ENCODE measurements at places on chromosomes 5 and 9. TPM values are rescaled to one million over a fixed set of nuclear protein-coding genes. Genes with fewer than 3 reads are reported as not detected.

DNA sequence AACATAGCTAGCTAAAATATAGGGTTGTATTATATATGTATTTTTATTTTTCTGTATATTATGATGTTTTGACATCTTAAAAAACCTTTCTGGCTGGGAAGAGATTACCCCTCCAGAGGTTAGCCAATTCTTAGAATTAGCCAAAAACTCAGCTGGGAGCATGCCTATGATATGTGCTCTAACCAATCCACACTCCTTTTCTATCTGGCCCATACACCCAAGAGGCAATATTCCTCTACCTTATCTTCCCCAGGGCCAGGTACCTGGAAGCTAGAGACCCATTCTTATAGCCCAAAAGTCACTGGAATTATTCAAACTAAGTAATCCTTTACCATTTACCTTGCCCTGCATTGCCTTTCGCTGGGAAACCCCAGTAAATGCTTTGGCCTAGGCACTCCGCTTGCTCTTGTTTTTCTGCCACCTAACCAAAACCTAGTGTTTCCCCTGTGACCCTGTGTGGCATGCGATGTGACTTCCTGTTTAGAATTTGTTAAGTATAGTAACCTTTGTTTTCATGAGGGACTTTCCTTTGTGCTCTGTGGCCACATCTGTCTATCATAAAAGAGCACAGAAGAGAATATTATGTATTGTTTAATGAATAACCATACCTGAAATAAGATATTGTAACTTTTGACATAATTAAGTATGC lies 37.4 kb downstream of the CSNK1G3 start:
- no peak for DNase-seq

GRCh38 chr5:96973532-96974401 lies 37.9 kb downstream of the LNPEP start:
- DNase-seq, result no peak

Gene SOWAHA
- total RNA-seq, result not detected

DNA sequence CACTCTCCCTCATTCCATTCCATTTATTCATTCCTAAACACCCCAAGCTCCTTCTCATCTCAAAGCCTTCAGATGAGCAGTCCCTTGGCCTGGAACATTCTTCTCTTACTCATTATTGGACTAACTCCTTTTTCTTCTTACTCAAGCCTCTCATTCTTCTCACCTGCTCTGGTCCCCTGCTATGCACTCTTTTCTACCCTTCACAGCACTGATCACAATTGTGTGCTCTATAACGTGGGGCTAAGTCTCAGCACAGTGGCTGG lies 212.4 kb downstream of the MAPKAP1 start:
- no peak for DNase-seq

- DNase-seq, result no peak
Observed at GRCh38 chr5:133457439-133458355, 154.6 kb downstream of the FSTL4 start.

DNA sequence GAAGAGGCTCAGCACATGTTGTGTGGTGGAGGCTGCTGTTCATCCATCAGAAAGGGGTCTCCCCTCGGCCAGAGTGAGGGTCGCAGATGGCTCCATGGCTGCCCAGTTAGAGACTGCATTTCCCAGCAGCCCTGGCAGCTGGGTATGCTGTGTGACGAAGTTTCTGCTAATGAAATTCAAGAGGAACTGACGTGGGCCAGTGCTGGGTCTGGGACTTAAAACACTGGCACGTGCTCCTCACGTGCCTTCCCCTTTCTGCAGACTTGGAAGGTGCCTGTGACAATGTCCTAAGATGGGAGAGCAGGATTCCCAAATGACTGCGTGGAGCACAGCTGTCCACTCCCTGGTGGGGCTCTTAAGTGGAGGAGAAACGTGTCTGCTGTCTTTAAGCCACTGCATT lies 114.5 kb upstream of the RAPGEF1 start:
- DNase-seq, result no peak

- no peak for DNase-seq
Observed at GRCh38 chr5:172544371-172545095, 90.2 kb upstream of the SH3PXD2B start.

GRCh38 chr9:35856882-35857281 lies 13.3 kb downstream of the OR13J1 start:
- no peak for DNase-seq

Gene DNM1
- 2.0 TPM for total RNA-seq

DNA sequence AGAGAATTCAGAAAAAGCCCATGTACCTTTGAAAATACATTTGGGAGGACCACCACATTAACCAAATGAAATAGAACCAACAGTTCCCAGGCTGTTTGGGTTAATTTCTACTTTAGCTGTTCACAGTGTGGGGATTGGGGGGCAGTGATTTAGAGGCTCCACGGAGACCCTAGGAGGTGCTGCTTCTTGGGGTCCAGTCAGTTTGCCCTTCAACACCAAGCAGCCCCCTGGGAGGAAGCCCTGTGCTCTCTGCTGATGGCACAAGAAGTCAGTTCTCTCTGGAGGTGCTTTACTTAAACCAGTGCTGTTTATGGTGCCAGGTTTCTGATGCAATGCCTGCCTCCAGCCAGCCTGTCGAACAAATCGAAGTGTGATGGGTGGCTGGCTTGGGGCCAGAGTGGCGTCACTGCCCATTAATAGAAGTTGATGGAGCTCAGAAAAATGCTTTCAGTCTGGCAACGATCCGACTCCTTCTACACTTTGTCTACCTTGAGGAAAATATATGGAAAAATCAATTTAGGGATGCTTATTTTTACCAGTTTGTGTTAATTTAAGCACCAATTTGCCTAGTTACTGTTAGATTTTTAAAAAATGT lies 134.0 kb downstream of the SNX18 start:
- peak; percentile 96 for DNase-seq

Gene CNTNAP3B
- 8.2 TPM for total RNA-seq

- DNase-seq, result peak; percentile 51
Observed at GRCh38 chr5:6632324-6632887, 438 bp downstream of the NSUN2 start.

GRCh38 chr9:98401140-98402018 lies 145.9 kb upstream of the TBC1D2 start:
- DNase-seq, result no peak

- DNase-seq, result no peak
Observed at GRCh38 chr9:9556865-9557803, 1055.7 kb downstream of the PTPRD start.

DNA sequence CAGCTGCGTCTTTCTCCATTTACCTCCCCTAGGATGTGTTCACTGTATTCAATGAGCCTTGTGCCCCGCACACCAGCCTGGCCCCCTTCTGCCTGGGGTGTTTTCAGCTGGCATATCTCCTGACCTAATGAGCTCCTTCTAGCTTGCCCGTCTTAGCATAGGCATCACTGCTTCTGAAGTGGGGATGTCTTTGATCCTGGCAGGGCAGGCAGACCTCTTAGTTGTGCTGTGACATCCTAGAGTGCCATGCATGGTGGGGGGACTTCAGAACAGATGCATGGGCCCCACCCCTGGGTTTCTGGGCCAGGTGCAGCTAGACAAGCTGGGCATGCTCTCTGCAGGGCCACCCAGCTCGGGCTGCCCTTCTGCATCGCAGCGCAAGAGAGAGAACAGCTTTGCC lies 172.7 kb downstream of the GADD45G start:
- DNase-seq, result no peak

GRCh38 chr9:93235300-93235960 lies 51.5 kb downstream of the WNK2 start:
- DNase-seq, result no peak

- no peak for DNase-seq
Observed at GRCh38 chr9:10055886-10056395, 556.9 kb downstream of the PTPRD start.

GRCh38 chr9:136936645-136937170 lies 7.8 kb downstream of the FBXW5 start:
- DNase-seq, result no peak

Gene NPR2
- 10.0 TPM for total RNA-seq

Gene FOXD4L5
- total RNA-seq, result 0.52 TPM

- DNase-seq, result no peak
Observed at GRCh38 chr9:135186248-135187164, 99.0 kb downstream of the OLFM1 start.

Gene CDC20B
- not detected for total RNA-seq

Gene LURAP1L
- total RNA-seq, result 59.2 TPM

DNA sequence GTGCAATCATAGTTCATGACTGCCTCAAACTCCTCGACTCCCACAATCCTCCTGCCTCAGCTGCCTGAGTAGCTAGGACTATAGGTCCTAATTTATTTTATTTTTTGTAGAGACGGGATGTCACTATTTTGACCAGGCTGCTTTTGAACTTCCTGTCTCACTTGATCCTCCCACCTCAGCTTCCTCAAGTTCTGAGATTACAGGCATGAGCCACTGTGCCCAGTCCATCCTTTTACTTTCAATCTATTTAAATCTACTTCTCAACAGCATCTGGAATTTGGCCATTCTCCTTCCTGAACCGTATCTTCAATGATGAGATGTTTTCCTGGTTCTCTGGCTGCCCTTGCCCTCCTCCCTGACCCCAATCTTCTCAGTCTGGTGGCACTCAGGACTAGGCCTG lies 12.2 kb upstream of the GRIN1 start:
- no peak for DNase-seq

DNA sequence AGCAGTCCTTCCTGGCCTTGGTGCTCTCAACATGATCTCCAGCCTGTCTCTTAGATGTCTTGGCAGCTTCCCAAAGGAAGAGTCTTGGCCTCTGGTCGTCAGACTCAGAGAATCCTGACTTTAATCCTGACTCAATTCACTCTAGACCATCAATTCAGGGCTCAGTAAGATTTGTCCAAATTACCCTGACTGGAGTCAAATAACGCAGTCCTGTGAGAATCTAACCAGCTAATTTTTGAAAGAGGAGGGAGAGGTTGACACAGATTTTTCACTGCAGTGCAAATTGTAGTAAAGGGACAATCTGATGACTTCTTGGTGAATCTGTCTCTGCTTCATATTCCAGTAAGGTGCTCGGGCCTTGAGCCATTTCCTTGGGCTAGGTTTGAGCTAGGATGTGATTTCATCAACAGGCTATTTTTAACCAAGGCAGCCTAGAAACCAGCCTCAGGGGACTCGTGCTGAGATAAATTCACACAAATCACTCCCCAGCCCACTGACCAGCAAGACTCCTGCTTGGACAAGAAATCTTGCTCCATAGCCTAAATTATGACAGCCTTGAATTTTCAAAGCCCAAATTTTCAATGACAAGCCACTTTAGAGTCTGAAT lies 257.4 kb downstream of the ENC1 start:
- DNase-seq, result peak; percentile 73

DNA sequence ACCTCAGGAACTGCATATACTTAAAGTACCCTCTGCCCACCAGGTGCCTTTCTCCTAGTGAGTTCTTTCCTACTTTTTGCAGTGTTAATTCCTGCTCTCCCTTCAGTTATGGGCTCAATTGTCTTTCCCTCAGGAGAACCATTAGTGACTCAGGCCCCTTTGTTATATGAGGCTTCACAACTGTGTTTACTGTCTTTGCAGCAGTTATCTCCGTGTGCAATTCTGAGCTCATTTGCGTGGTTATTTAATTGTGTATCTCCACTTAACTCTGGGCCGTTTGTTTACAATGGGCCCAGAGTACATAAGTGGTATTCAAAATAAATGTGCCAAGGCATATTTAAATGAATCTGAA lies 9.6 kb downstream of the FBXO38 start:
- DNase-seq, result no peak

Gene SLC27A4
- total RNA-seq, result 18.8 TPM

GRCh38 chr5:94691949-94692348 lies 73.5 kb downstream of the SLF1 start:
- DNase-seq, result peak; percentile 89

GRCh38 chr5:174177976-174178605 lies 132.6 kb downstream of the NSG2 start:
- DNase-seq, result no peak

- DNase-seq, result peak; percentile 88
Observed at GRCh38 chr5:125559296-125559695, 812.9 kb upstream of the ZNF608 start.

GRCh38 chr5:178120607-178121357 lies 7.5 kb downstream of the N4BP3 start:
- peak; percentile 79 for DNase-seq

Gene ARL10
- 1.3 TPM for total RNA-seq

DNA sequence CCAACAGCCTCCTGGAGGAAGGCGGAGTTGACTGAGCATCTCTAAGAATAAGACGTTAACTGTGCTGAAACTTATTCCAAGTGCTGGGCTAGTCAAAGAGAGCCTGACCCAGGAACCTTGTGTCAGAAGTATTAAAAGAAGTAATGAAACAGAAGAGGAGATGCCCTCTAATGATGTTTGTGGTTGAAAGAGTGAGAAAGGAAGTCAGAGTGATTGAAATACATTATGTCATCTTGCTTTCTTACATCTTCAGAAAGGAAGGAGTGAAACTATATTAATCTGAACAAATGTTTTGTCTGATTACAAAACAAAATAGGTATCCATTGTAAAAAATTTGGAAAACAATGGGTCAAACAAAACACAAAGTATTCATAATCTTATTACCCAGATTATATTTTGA lies 460.7 kb downstream of the NTRK2 start:
- DNase-seq, result no peak

DNA sequence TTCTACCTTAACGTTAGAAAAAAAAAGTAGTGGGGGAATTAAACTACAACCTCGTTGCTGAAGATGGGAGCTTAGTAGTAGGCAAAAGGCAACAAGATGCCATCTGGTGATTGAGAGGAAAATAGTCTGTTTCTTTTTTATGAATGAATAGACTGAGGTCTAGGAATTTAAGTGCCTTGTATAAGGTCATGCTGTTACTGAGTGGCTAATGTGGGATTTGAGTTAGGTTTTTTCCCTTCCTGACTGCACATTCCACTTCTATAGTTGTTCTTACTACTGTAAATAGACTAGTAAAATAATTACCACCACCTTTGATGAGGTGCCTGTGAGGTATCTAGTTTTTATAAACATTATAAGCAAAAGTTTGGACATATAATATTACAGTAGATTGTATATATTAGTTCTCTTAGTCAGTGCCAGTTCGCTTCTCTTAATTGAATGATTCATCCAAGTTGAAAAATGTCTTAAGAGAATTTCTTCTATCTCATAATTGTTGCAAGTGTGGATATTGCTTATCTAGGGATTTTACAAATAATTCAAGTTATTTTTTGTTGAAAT lies 19.1 kb downstream of the FSD1L start:
- DNase-seq, result no peak

DNA sequence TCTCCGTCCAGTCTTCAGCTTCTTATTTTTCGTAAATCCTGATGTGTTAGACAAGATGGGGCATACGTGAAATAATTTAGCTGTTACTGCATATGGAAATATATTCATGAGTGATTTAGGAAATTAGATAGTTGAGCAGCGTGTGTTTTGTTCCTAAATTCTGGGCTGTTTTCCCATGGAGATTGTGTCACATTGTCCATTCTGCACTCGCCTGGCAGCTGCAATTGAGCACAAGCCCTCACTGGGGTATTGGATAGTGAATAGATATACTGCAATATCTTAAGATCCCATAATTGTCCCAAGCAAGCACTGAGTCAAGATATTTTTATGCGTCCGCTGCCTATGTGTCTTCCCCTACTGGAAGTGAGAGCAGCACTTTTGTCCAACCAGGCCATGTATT lies 1027.1 kb upstream of the WWC1 start:
- no peak for DNase-seq

DNA sequence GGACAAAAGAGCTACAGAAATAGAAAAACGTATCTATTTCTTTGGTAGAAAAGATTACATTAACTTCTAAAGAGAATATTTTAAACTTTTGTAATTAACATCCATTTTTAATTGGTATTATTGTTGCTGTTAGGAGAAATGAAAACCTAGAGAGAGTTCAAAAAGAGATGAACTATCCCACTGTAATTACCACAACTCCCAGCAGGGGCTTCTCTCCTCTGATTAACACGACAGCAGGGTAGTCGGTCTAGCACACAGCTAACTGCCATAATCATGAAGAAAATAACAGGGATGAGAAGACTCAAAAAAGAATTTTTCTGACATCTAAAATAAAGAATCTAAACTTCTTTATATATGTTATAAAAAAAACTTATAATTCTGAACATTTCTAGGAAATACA lies 86.2 kb upstream of the CDH9 start:
- peak; percentile 45 for DNase-seq

Gene CTXN3
- not detected for total RNA-seq

Data from MCF 10A (cell line).